ENCODE measurements at places on chromosomes 7 and 10.

DNA sequence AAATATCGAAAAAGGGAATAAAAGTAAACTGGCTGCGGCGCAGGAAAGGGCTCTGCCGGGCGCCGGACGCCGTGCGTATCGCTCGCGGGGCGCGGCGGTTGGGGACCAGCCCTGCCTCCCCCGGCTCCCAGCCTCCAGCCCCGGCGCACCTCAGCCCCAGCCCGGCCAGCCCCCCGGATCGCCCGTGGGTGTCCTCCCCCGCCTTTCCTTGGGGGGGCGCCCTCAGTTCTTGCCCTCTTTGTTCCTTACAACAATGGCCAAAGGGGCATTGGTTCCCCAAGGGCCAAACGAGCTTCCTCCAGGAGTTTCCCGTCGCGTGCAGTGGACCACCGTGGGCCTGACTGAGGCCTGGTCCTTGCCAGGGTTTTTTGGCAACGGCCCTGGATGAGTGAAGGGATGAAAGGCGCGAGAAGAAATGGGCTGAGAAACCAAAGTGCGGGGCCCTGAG, 1.2 kb downstream of the MACROH2A2 start:
- peak; percentile 33 for DNase-seq

- no peak for DNase-seq
Measured at GRCh38 chr10:64454962-64455361, 933.8 kb downstream of the REEP3 start.

DNA sequence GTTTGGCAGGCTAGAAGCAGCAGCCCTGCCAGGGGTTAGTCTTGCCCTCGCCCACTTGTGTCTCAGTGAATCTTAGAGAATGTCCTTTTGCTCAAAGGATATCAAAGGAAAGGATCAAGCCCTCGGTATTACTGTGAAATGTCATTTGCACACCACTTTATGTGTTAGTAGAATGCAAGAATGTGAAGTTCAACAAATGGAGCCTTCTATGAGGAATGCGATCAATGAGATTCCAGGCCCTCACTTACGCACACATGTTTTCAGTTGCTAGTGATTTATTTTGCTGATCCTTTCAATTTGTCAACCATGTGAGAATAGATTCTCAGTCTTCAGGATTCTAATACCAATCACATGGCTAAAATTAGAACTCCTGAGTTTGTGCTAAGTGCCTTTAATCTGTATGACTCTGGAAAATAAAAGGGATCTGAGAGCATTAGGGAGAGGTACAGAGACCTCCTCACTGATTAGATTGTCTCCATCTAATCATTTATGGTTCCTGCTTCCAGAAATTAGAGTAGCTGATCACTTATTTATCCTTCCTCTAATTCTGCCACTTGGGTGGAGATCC, 123.0 kb upstream of the SP4 start:
- no peak for DNase-seq

DNA sequence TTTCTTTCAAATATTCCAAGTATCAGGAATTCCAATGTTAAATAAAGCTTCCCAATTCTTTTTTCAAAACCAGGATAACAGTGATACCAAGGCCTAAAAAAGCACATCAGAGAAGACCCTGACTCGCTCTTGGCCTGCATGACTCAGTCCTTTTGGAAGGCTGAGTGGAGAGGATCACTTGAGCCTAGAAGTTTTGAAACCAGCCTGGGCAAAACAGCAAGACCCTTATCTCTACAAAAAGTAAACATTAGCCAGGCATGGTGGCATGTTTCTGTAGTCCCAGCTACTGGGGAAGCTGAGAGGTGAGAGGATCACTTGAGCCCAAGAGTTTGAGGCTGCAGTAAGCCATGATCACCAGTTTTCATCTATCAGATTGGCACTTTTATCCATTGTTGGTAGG, 18.7 kb downstream of the NFE2L3 start:
- DNase-seq = no peak

GRCh38 chr7:37352974-37353948, 95.4 kb downstream of the ELMO1 start:
- DNase-seq = peak; percentile 9

DNA sequence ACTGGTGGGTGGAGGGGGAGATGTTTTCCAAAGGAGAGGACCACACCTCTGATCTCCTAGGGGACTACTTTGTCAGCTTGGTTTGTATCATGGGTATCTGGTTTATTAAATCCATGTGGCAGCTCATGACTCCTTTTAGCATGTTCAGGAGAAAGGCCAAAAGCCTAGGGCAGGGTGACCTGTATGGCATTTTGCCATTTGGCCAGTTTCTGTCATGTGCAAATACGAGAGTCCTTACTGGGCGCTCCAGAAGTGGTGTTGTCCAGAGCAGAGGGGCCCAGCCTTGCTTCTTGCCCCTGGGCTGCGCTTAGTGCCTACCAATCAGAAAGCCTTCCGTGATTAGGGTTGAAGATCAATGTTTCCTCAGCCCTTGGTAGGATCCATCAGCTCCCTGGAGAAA, 31.0 kb downstream of the ADRA2A start:
- no peak for DNase-seq

- no peak for DNase-seq
Measured at GRCh38 chr10:119320981-119321380, 113.6 kb downstream of the GRK5 start.

DNA sequence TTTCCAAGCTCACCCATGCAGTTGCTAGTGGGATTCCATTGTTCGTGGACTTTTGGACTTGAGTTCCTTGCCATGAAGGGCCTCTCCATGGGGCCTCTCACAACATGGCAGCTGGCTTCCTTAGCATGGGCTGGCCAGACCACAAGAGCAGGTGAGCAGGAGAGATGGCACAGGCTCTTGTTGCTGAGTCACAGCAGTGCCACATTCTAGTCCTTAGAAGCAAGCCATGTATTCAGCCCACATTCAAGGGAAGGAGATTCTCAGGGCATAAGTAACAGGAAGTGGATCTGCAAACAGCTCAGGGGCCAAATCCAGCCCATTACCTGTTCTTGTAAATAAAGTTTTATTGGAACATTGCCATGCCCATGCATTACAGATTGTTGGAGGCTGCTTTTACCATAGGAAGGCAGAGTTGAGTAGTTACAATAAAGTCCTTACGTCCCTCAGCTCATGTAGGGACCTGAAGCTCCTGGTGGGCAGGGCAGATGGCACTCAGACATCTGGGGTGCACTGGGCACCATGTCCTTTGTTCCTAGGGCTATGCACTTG, 481.5 kb upstream of the FOXK1 start:
- no peak for DNase-seq

GRCh38 chr10:57260175-57260574, 899.1 kb upstream of the ZWINT start:
- DNase-seq = no peak

- DNase-seq = no peak
Measured at GRCh38 chr7:70573696-70574095, 558.2 kb upstream of the GALNT17 start.

GRCh38 chr10:114879541-114880158, 58.1 kb downstream of the FHIP2A start:
- no peak for DNase-seq

DNA sequence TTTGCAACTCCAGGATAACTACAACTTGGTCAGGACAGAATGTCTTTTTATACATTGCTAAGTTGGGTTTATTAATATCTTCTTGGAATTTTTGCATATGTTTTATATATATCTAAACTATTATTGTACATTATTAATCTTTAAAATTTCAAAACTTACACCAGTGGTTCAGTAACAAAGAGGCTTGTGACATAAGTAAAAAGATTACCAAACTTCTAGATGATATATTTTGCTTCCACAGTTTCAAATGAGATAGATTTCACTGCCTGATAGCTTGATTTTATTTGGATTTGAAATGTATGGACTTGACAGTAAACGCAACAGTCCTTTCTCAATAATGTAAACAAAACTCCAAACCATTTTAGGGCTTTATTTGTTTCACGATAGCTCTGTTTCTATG, 701.2 kb upstream of the IGFBP3 start:
- no peak for DNase-seq

All from HTR-8/SVneo (cell line).